Activated T-helper 2 cell treated with anti-CD3 and anti-CD28 coated beads, Interferon-gamma antibody, Interleukin-2, Interleukin-4, amounts not matched to agents 10 μg/mL and 5 μg/mL and 100 μg/mL, durations not matched to agents 14 hours and 24 hours and 36 hours (primary cell): ENCODE measurements at places on chromosomes 1 and 21.

- H3K4me3 ChIP-seq: no peak overlapping the region
- no peaks in the 10 kb centered on the region for H3K4me1 ChIP-seq
- no peaks in the 10 kb centered on the region for H3K36me3 ChIP-seq
- no peak for DNase-seq
- no peak overlapping the region for H3K27ac ChIP-seq
These were observed 263.3 kb downstream of the MRPL39 start for GRCh38 chr21:25343774-25344545.

GRCh38 chr1:23556635-23557470 is 2.4 kb downstream of the ID3 start:
- DNase-seq: no peak
- peaks cover 32% of the 10 kb centered on the region for H3K27me3 ChIP-seq
- peaks cover 14% of the 10 kb centered on the region for H3K36me3 ChIP-seq
- H3K4me3 ChIP-seq: peak overlapping the region; percentile 91

DNA sequence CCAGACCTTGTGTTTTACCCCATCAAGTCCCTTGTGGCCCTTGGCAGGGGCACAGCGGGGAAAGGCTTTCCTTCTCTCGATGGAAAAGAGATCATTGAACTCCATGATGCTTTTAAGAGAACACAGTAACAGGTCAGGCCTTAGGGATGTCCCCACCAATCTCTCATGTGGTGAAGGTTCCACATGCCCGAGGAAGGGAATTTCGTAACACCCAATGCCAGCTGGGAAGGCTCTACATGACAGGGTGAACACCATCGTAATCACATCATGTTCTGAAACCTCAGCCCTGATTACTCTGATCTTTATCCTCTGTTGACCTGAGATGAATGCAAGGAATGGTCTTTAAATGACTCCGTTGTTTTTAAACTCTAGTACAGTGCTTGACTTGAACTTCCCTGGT is 105.5 kb upstream of the SPAG17 start:
- H3K4me1 ChIP-seq: no peaks in the 10 kb centered on the region
- no peak for DNase-seq
- H3K27me3 ChIP-seq: no peaks in the 10 kb centered on the region
- H3K36me3 ChIP-seq: no peaks in the 10 kb centered on the region
- H3K27ac ChIP-seq: no peak overlapping the region

DNA sequence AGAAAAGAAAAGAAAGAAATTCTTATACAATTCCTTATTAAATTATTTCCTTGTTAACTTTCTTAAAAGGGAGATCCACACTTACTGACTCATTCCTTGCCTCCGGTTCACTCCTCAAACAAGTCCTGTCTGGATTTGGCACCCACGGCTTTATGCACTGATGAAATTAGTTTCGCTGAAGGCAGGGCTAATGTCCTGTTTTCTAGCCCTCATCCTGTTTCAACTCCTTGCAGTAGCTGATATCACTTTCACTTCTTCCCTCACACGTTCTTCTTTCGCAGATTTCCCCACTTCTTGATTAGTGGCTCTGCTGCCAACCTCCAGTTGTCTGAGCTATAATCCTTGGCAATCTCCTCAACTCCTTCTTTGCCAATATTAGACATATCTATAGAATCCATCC is 215.2 kb downstream of the URB2 start:
- no peaks in the 10 kb centered on the region for H3K36me3 ChIP-seq
- no peaks in the 10 kb centered on the region for H3K4me1 ChIP-seq
- DNase-seq: no peak
- H3K27ac ChIP-seq: no peak overlapping the region
- no peak overlapping the region for H3K4me3 ChIP-seq

DNA sequence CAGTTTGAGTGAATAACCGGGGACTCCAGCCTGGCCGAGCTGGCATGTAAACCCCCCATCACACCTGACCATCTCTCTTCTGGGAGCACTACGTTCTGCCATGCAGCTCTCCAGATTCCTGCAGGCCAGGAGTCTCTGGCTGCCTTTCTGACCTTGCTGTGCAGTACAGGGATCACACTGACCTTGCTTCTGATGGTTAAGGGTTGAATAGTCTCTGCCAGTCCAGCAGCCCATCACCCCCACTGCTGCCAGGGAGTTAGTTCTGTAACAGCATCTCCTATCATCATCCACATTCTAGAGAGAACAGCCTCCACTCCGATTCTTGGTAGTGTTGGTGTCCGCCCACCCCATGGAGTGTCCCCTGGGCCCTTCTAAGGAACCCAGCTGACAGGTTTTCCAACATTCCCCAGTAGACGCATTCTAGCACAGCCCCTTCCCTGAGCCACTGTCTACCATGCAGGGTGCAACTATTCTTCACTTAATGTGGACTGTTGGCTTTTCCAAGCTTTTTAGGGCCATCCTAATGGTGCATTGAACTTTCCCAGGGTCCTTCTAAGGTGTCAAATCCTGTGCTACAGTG is 109.8 kb downstream of the RIPK4 start:
- no peak overlapping the region for H3K4me3 ChIP-seq
- H3K4me1 ChIP-seq: no peaks in the 10 kb centered on the region
- no peak overlapping the region for H3K27ac ChIP-seq
- no peaks in the 10 kb centered on the region for H3K36me3 ChIP-seq
- peaks cover 2% of the 10 kb centered on the region for H3K27me3 ChIP-seq
- DNase-seq: no peak

- H3K36me3 ChIP-seq: no peaks in the 10 kb centered on the region
- no peak overlapping the region for H3K4me3 ChIP-seq
- H3K27me3 ChIP-seq: peaks cover 27% of the 10 kb centered on the region
These were observed 25.3 kb upstream of the SIPA1L2 start for GRCh38 chr1:232655028-232655745.

DNA sequence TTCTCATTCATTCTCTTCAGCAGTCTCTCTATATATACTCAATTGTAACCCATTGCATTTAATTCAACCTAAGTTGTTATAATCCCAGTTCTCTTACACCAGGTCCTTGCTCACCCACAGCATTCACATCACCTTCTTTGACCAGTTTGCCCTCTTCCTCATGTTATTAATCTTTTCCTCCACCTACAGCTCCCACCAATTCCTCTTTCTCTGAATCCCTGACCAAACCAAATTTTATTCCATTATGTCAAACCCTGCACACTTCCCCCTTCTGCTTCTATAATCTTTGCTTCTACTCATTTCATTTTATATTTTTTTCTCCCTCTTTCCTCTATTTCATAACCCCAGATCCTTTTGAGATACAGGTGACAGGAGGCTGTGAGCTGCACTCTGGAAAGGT is 1.4 kb downstream of the CD1A start:
- DNase-seq: no peak
- H3K4me1 ChIP-seq: peaks cover 5% of the 10 kb centered on the region
- no peaks in the 10 kb centered on the region for H3K36me3 ChIP-seq
- H3K27ac ChIP-seq: no peak overlapping the region
- H3K4me3 ChIP-seq: no peak overlapping the region

GRCh38 chr1:162380061-162380846 is 1.3 kb upstream of the C1orf226 start:
- H3K27me3 ChIP-seq: peaks cover 2% of the 10 kb centered on the region
- H3K27ac ChIP-seq: no peak overlapping the region
- no peaks in the 10 kb centered on the region for H3K36me3 ChIP-seq
- no peak overlapping the region for H3K4me3 ChIP-seq
- no peaks in the 10 kb centered on the region for H3K4me1 ChIP-seq
- DNase-seq: no peak

GRCh38 chr21:15293240-15293639 is 228.4 kb upstream of the NRIP1 start:
- H3K27ac ChIP-seq: no peak overlapping the region
- H3K27me3 ChIP-seq: no peaks in the 10 kb centered on the region
- H3K36me3 ChIP-seq: no peaks in the 10 kb centered on the region
- DNase-seq: no peak

DNA sequence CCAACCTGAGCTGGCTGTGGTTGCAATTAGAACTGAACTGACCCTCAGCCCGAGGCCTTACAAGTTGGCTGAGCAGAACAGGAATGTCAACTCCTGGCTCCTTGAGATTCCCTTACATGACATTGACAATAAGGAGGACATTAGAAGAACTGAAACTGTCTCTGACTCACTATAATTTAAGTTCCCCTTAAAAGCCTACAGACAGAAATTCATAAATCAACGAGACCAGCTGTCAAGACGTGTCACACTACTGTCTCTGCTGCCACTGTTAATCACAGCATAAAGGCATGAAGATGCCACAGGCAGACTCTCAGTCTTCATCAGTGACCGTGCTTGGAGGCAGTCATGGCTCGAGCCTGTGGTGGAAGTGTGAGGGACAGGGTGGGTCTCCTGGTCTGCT is 168.8 kb downstream of the GABPA start:
- DNase-seq: no peak
- H3K4me1 ChIP-seq: no peaks in the 10 kb centered on the region

- H3K27ac ChIP-seq: no peak overlapping the region
- no peaks in the 10 kb centered on the region for H3K27me3 ChIP-seq
- no peaks in the 10 kb centered on the region for H3K36me3 ChIP-seq
- DNase-seq: no peak
- H3K4me3 ChIP-seq: no peak overlapping the region
- H3K4me1 ChIP-seq: no peaks in the 10 kb centered on the region
These were observed 275.8 kb downstream of the VAV3 start for GRCh38 chr1:107689159-107689558.

GRCh38 chr1:110068646-110069403 is 1.6 kb downstream of the ALX3 start:
- no peaks in the 10 kb centered on the region for H3K36me3 ChIP-seq
- peaks cover 65% of the 10 kb centered on the region for H3K27me3 ChIP-seq
- H3K27ac ChIP-seq: peak overlapping the region; percentile 11
- DNase-seq: no peak
- peak overlapping the region; percentile 42 for H3K4me3 ChIP-seq
- peaks cover 4% of the 10 kb centered on the region for H3K4me1 ChIP-seq

- no peak overlapping the region for H3K4me3 ChIP-seq
- H3K27ac ChIP-seq: no peak overlapping the region
- H3K4me1 ChIP-seq: no peaks in the 10 kb centered on the region
- no peaks in the 10 kb centered on the region for H3K36me3 ChIP-seq
- H3K27me3 ChIP-seq: peaks cover 2% of the 10 kb centered on the region
- DNase-seq: no peak
These were observed 114.7 kb downstream of the TNR start for GRCh38 chr1:175628548-175629317.

GRCh38 chr1:24957808-24958752 is 28.0 kb upstream of the RUNX3 start:
- peaks cover 79% of the 10 kb centered on the region for H3K4me1 ChIP-seq
- peaks cover 89% of the 10 kb centered on the region for H3K36me3 ChIP-seq
- H3K27ac ChIP-seq: peak overlapping the region; percentile 91
- no peaks in the 10 kb centered on the region for H3K27me3 ChIP-seq
- H3K4me3 ChIP-seq: peak overlapping the region; percentile 72

- H3K27me3 ChIP-seq: peaks cover 2% of the 10 kb centered on the region
- H3K27ac ChIP-seq: no peak overlapping the region
- DNase-seq: no peak
- H3K4me3 ChIP-seq: no peak overlapping the region
- no peaks in the 10 kb centered on the region for H3K4me1 ChIP-seq
These were observed 89.4 kb upstream of the UBE2U start for GRCh38 chr1:64114012-64114525.

- H3K4me3 ChIP-seq: no peak overlapping the region
- H3K27me3 ChIP-seq: peaks cover under 1% of the 10 kb centered on the region
- H3K27ac ChIP-seq: no peak overlapping the region
- H3K4me1 ChIP-seq: no peaks in the 10 kb centered on the region
These were observed 31.0 kb upstream of the CREG1 start for GRCh38 chr1:167584581-167584980.

DNA sequence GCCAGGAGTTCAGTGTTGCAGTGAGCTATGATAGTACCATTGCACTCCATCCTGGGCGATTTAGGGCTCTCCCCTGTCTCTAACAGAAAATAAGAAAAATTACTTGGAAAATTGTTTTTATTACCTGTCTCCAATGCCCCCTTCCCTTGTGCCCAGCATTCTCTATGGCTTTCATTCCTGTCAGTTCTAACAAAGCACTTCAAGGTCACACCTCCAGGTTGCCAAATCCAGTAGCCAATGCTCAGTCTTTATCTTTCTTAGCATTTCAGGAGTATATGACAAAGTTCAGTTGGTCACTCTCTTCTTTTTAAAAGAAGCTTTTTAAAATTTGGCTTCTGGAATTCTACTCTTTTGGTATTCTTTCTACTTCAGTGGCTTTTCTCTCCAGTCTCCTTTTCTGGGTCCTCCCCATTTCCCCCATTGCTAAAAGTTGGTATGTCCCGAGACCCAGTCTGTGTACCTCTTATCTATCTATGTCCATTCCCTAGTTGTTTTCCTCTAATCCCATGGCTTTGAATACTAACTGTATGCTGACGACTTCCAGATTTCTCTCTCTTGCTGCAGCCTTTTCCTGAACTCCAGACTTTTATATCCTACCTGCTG is 69.9 kb downstream of the LAMC1 start:
- H3K27ac ChIP-seq: no peak overlapping the region
- DNase-seq: no peak
- H3K36me3 ChIP-seq: no peaks in the 10 kb centered on the region
- H3K4me3 ChIP-seq: no peak overlapping the region
- no peaks in the 10 kb centered on the region for H3K4me1 ChIP-seq
- peaks cover 13% of the 10 kb centered on the region for H3K27me3 ChIP-seq

GRCh38 chr1:236702791-236703394 is 16.6 kb downstream of the ACTN2 start:
- no peaks in the 10 kb centered on the region for H3K36me3 ChIP-seq
- DNase-seq: no peak
- H3K27me3 ChIP-seq: peaks cover 15% of the 10 kb centered on the region
- no peak overlapping the region for H3K4me3 ChIP-seq
- no peaks in the 10 kb centered on the region for H3K4me1 ChIP-seq

DNA sequence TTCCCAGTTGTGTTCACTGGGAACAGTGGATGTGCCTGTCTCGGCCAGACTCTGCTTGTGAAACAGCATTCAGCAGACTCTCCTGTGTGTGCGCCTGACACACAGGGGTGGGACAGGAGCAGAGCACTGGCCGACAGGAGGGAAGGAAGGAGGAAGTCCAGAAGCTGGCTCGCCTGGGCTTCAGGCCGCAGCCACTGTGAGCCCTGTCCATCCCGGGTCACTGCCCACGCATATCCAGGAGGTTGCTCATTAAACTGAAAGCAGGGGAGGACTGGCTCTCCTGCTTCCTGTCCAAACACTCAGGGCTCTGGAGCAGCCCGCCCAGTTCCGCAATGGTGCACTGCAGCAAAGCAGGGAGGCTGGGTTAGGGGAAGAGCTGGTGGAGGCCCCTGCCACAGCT is 218.7 kb upstream of the VAMP3 start:
- H3K27ac ChIP-seq: no peak overlapping the region
- H3K27me3 ChIP-seq: no peaks in the 10 kb centered on the region
- no peak overlapping the region for H3K4me3 ChIP-seq
- DNase-seq: no peak

DNA sequence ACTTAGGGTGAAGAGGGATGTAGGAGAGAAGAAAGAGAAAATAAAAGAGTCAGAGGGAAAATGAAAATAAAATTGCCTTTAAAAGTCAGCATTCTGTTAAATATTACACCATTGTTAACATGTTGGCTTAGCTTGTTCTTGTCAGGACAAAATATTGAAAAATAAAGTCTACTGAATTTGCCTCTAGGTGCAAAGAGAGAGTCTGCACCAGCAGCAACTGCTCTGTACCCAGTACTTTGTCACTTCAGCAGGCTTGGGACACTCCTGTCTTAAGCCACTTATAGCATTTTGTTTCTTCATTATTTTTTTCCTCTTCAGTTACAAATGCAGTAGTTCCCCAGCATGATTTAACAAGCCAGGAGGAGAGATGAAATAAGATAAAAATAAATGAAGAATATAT is 11.0 kb upstream of the USH2A start:
- no peak overlapping the region for H3K4me3 ChIP-seq
- no peak overlapping the region for H3K27ac ChIP-seq
- no peak for DNase-seq

GRCh38 chr1:163196449-163196787 is 6.3 kb downstream of the RGS5 start:
- H3K36me3 ChIP-seq: no peaks in the 10 kb centered on the region
- no peak overlapping the region for H3K27ac ChIP-seq
- H3K27me3 ChIP-seq: peaks cover 1% of the 10 kb centered on the region
- no peak for DNase-seq
